Mononuclear cell (primary cell): ENCODE measurements at places on chromosomes 7 and 10. TPM values are rescaled to one million over a fixed set of nuclear protein-coding genes. Genes with fewer than 3 reads are reported as not detected.

Gene THNSL1
- total RNA-seq, result 0.31 TPM

Gene ADCYAP1R1
- under 0.01 TPM for total RNA-seq

Gene PDK4
- 1.2 TPM for total RNA-seq

Gene TMEM140
- total RNA-seq, result 51.4 TPM

Gene PLXNA4
- 2.6 TPM for total RNA-seq

Gene SRGN
- 1,782 TPM for total RNA-seq

Gene TAS2R4
- 0.31 TPM for total RNA-seq

Gene THSD7A
- total RNA-seq, result 0.10 TPM

Gene WASHC2A
- 35.3 TPM for total RNA-seq

Gene NFKB2
- total RNA-seq, result 67.1 TPM

Gene PYROXD2
- 2.2 TPM for total RNA-seq

Gene HOXA4
- total RNA-seq, result not detected

Gene HNRNPF
- 118 TPM for total RNA-seq

Gene CAMK2G
- 25.9 TPM for total RNA-seq

Gene NPY4R2
- not detected for total RNA-seq

Gene ADCY1
- under 0.01 TPM for total RNA-seq

Gene TSPAN33
- total RNA-seq, result 38.0 TPM

Gene FAM237B
- total RNA-seq, result not detected

Gene KLF14
- under 0.01 TPM for total RNA-seq

Gene VWA2
- not detected for total RNA-seq

Gene TDRD1
- total RNA-seq, result 0.10 TPM

Gene C10orf143
- total RNA-seq, result 1.8 TPM

Gene ANTXRL
- not detected for total RNA-seq

Gene OR9A2
- total RNA-seq, result not detected

Gene FAS
- total RNA-seq, result 53.3 TPM

Gene HOGA1
- not detected for total RNA-seq

Gene FOXI2
- not detected for total RNA-seq

Gene OPTN
- total RNA-seq, result 36.8 TPM

Gene PNLIPRP3
- total RNA-seq, result not detected
